ENCODE measurements at places on chromosomes 11 and 22.

- DNase-seq = peak; percentile 52
Observed at GRCh38 chr11:62665599-62666258, 617 bp downstream of the CSKMT start.

GRCh38 chr11:76210931-76211851, 4.9 kb upstream of the WNT11 start:
- no peak for DNase-seq

DNA sequence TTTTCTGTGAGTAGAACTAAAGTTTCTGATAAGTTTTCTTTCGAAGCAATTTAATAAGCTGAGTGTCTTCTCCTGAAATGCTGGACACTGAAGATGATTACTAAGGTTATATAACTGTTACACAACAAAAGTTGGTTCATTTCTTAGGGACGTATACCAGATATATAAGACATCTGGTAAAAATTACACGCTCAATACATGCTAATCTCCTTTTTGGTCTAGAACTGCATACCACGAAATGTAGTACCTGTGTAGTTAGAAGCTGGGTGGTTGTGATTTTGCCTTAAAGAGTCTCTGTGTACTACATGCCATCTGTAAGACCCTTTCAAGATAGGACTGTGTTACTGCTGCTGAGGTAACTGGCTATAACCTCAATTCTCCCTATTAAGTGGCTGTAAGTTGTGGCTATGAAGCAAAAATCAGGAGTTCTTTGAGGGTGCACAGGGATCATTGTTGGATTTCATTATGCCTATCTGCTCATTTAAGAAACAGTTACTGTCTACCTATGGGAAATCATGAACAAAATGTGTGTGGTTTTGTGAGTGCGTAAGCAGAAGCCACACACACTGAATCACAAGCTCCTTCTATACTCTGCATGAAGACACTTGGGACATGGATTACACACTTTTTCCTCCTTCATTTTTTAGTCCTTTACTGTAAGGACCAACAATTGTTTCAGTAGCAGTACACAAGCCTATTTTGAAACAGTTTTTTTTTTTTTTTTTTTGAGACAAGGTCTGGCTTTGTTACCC, 195.9 kb downstream of the SWAP70 start:
- DNase-seq = no peak

DNA sequence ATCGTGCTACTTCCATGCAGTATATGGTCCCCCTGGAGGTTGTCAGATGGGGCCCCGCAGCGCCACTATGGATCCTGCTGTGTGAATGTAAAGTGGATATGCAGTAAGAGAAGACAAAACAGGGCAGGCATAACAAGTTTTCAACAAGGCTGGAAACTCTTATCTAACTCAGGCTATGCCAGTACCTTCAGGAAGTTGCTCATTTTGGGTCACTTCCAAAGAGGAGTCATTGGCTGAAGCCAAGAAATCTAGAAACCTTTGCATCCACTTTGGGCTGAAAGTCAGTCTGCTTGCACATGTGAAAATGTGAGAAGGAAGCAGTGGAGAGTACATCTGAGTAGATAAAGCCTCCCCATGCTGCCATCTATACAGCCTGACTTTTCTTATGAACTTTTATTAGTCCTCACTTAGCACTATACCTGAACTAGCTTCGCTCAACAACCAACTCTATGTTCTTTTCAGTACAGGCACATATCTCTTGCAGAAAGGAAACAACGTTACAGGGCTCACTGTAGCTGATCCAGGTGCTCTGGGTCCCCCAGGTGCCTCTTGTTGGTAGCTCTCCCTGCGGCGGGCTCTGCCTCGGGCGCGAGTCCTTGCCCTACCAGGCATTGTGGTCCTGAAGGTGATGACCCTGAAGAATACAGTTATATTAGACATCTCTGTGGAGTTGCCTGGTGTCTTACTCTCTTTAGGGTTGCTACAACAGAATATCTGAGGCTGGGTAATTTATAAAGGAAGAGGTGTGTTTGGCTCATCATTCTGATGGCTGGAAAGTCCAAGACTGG, 12.4 kb downstream of the PIWIL3 start:
- DNase-seq = no peak

DNA sequence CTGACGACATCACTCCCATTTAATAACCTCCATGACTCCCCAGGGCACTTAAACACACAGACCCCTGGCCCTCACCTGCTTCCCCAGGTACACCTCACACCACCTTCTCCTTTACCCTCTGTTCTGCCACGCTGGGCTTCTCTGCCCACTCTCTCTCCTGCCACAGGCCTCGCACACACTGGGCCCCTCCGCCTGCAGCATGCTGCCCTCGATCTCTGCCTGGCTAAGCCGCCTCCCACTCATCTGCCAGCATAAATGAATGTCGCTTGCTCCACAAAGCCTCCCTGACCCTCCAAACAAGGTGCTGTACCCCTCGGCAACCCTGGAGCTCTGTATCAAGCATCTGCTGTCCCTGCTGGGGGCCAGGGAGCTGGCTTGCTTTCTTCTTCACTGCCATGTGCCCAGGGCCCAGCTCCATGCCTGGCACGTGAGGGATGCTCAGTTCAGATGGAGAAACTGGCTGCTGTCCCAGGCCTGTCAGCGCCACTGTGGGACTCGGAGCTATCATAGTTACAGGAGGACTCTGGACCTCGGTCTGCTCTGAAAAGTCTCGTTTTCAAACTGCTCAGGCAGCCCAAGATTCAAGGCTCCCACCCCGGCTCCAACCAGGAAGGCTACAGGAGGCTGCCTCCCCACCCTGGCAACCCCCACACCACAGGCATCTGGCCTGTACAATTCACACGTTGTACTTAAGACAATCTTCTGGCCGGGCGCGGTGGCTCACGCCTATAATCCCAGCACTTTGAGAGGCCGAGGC, 11.9 kb downstream of the TTLL1 start:
- DNase-seq = peak; percentile 60

- no peak for DNase-seq
Observed at GRCh38 chr11:112624431-112624830, 336.8 kb upstream of the NCAM1 start.

DNA sequence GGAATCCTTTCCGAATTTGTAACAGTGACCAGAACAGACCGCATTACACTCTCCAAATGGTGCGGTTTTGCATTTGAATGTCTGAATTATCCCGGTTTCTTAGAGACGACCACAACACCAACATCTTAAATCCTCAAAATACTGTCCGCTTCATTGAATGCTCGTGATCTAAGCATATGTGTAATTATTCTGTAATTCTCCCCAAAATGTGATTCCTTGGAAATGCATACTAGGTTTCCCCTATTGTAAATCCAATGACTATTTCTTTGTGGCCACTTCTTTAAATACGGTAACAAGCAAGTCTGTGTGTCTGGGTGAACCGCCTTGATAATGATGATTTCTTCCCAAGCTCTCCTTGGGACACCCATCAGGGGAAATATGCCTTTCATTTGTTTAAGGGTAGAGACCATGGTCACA, 87.3 kb upstream of the DBX1 start:
- no peak for DNase-seq

DNA sequence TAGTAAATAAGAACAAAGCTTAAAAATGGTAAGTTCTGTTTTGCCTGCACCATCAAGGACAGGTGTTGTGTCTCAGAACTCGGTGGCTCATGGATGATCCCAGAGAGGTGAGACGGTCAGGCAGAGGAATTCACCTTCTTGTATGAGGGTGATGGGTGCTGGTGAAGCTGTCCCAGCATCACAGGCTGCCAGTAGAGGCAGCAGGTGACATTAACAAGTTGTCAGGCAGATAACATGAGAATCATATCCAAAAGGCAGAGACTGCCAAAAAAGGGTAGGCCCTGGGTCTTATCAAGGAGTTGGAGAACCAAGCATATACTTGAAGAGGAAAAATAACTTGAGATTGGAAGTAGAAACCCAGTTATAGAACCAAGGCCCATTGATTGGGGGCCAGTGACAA, 437.8 kb downstream of the DYNC2H1 start:
- no peak for DNase-seq

DNA sequence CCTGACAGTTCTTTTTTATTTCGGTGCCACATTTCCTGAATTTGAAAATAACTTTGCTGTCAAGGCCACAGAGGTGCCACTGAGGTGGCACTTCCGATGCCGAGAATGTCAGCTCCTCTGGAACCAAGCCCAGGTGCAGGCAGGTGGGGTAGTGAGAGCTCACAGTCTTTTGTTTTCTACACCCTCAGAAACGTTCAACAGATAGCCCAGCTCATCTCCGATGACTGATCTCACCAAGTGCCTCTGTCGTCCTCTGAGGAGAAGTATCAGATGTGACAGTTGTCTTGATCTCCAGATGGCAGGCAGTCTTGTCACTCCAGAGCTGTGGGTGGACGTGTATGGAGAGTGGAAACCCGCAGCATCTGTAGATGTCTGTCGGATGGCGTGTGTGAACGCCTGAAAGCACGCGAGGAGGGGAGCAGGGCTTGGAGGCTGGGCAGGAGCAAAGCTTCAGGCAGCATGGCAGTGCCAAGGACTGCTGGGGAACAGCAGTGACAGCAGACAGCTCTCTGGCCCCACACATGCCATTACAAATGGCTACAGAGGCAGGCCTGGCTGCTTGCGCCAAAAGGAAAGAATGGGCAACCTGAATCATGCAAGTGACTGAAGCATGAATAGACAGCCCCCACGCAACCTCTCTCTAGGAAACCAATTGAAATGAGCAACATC, 877.0 kb downstream of the OPCML start:
- no peak for DNase-seq

DNA sequence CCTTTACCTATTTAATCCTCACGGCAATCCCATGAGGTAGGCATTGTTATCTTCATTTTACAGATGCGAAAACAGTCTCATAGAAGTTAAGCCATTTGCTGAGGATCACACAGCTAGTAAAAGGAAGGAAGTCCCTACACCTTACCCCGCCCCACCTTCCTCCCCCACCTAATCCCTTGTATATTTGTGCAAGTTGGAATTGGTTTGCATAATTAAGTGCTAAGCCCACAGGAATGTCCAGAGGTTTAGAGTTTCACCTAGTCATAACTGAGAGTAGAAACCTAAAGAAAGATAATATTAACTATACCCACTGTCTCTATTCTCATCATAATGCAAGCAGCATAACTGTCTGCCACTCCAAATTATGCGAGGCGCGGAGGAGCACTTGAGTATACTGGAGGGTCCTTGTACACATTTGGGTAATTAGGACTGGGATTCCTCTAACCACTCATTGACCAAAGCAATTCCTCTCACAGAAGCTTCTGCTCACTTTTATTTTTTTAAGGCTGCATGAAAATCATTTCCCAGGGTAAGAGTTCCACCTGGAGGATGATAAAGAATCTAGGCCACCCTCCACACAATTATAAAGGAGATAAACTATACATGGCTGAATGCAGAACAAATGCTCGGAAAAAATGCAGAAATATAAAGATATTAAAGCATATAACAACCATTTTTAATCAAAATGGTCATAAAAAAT, 199.9 kb downstream of the FAM181B start:
- DNase-seq = no peak

GRCh38 chr11:118401880-118402590, 629 bp downstream of the ATP5MG start:
- no peak for DNase-seq

DNA sequence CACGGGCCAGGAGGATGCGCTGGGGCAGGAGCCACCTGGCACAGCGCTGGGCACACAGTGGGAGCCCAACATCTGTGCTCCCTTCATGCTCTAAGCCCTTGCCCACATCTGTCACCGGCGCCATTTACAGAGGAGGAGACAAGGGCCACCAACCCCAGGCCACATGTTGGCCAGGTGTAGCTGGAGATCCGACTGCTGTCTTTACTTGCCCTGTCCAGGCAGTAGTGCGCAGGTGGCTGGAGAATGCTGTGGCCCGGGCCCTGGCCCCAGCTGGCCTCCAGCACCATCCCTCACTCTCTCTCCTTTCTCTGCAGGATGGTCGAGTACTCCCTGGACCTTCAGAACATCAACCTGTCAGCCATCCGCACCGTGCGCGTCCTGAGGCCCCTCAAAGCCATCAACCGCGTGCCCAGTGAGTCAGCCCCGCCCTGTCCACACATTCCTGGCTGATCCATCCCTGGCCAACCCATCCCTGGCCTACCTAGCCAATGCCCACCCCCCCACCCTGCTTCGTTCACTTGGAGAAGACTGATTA, 48.5 kb downstream of the CACNA1I start:
- DNase-seq = no peak

- no peak for DNase-seq
Observed at GRCh38 chr11:44637487-44637886, 72.0 kb downstream of the CD82 start.

DNA sequence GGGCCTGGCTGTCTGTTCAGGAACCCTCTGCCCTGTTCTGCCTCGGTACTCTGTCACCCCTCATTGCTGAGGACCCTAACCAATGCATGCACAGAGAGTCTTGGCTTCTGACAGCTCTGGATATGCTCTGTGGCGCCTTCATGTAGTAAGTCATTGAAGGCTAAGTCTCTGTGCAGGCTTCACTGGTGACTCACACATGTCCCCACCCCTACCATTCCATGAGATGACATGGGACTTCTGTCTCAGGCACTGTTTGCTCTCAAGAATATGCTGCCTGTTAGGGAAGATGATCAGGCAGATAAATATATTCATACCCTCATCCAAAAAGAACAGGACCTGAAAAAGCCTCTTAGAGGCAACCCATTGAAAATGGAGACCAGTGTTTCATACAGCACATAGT, 43.6 kb upstream of the HORMAD2 start:
- peak; percentile 59 for DNase-seq

DNA sequence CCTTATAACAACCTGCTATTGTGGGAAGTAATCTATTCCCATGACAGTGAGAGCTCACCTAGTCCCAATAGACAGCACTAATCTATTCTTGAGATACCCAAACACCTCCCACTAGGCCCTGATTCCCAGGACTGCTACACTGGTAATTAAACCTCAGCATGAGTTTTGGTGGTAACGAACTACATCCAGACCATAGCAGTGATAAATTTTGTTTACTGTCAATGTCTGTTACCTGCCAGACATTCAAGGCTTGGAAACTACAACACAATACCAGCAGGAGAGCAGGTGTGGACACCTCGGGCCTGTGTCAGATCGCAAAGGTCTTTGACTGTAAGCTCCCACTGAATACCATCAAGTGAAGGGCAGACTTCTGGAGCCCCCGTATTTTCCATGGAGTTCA, 187.1 kb downstream of the ARHGAP42 start:
- DNase-seq = no peak

- no peak for DNase-seq
Observed at GRCh38 chr11:68137833-68138232, 16.6 kb upstream of the CHKA start.

- DNase-seq = no peak
Observed at GRCh38 chr22:19568337-19569275, 44.4 kb upstream of the CLDN5 start.

DNA sequence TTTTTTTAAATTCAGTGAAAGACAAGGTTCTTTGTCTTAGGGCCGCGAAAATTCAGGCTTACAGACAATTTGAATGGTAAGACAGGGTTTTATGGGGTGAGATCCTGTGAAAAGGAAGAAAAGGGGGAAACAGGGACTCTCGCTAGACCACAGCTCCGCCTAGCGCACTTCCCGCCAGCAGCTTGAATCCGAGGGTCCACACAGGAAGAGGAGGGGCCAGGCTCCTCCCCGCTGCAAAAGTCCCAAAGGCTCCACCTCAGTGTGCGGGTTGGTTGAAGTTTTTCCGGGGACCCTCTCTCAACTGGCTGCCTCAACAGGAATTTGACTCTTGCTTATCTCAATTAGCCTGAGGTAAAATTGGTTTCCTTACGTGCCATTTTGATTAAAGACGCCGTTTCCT, 950.9 kb upstream of the CNTN5 start:
- no peak for DNase-seq

- no peak for DNase-seq
Observed at GRCh38 chr22:35547987-35548721, 7.5 kb downstream of the RASD2 start.
